Inflammatory macrophage (primary cell): ENCODE measurements at places on chromosomes 5 and 9.
A peak's percentile ranks its signal among the peaks of the same experiment; 100 is the strongest.

- DNase-seq, result no peak
Measured at GRCh38 chr9:38292480-38292879, 100.0 kb upstream of the ALDH1B1 start.

DNA sequence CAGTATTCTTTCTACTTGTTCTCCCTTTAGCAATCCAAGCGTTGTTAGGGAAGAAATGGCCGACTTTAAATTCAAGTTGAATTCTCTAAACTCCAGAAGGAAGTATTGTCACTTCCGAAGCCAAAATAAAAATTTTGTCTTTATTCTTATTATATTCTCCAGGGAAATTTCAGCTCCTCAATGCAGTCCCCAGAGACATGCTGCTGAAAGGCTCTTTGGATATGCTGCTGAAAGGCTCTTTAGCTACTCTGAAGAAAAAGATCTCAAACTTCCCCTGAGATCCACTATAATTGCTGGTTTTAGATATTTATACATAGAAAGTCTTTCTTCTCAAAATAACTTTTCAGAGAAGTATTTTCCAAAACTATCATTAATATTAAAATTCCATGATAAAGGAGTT, 92.3 kb upstream of the PARP8 start:
- DNase-seq, result no peak

DNA sequence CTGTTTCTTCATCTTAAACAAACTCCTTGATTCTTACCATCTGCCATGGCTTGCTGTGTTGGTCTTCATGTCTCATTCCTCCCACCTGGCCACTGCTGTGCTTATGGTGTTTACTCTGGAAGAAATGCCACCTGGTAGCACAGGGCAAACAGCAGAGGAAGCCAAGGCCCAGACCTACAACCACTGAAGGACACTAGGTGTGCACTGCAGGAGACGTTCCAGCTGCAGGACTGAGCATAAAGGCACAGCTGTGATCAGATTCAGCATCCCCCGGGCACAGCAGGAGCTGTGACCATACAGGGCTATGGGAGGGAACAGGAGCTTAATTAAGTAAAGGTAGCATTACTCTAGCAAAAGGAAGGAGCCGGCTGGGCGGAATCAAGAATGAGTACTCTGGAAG, 12.6 kb upstream of the GNAQ start:
- no peak for DNase-seq

GRCh38 chr9:70554881-70555280, 140.4 kb upstream of the KLF9 start:
- peak; percentile 72 for DNase-seq
